B cell (primary cell): ENCODE measurements at places on chromosomes 3 and 15.

DNA sequence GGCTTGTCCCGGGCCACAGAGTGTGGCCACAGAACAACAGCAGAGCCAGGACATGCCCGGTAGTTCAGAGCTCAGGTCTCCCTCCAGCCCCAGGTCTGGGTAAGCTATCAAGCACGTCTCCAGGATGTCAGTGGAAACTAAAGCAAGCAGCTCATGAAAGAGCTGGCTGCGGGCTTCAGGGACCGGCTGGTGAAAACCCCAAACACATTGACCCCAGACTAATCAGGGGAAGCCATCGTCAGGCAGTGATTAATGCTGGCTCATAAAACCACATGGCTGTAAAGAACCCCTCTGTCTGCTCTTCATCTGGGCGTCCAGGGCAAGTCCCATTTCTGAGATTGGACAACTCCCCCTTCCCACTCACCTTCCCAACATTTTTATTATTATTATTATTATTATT is 37.8 kb downstream of the LMCD1 start:
- DNase-seq: no peak

- no peak for DNase-seq
These were observed 150.5 kb downstream of the WDR76 start for GRCh38 chr15:43977072-43977884.

DNA sequence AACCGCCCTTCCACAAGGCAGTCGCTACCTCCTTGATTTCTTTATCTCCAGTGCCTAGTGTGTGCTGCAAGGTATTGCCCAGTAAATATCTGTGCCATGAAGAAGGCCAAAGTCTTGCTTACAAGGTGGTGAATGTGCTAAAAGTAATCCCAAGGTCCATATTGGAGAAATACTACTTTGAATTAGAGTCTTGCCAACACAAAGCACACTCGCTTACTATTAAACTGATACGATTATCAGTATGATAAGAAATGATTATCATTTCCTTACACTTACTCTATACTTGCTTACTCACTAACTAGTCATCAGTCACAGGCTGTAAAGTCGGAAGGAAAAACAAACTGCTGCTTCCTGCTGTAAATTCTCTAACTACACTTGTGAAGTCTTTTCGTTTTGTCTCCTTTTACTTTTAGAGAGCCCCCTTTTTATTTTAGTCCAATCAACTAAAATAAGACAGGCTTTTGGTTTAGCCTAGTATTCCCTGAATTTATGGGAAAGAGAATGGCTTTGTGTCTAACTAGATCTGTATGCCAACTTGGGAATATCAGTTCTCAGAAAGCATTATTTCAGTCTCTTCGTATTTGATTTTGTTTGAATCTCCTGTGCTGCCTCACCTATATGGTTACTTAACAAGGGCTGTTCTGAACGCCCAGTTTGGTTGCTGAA is 107.1 kb upstream of the TSC22D2 start:
- no peak for DNase-seq

- peak; percentile 89 for DNase-seq
These were observed 20.6 kb downstream of the SAMD7 start for GRCh38 chr3:169931747-169932520.

DNA sequence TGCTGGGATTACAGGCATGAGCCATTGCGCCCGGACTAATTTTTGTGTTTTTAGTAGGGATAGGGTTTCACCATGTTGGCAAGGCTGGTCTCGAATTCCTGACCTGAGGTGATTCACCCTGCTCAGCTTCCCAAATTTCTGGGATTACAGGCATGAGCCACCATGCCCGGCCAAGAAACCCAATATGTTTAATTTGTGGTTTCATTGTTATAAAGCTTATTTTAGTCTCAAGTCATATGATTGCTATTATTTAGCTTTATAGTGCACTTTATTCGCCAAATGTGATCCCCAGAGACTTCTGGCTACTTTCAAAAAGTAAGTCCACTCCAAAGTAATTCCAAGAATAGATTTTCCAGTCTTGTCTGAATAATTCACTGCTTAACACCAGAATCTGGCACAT is 19.3 kb upstream of the SLC4A7 start:
- no peak for DNase-seq

DNA sequence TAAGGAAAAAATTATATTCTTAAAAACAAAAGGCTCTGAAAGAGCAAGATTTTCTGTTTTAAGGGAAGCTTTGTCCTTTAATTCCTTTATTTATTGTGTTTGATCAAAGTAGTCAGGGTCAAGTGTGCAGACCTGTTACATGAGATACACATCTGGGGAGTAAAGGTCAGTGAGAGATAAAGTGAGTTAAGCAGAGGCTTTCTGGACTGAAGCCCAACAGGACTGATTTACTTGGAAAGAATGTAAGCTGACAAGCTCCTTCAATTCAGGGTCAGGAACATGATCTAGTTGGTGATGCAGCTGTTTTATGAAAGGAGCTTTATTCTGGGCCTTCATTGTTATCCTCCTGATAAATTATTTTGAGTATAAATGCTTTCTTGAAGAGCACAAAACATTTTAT is 20.7 kb upstream of the OTOL1 start:
- no peak for DNase-seq

DNA sequence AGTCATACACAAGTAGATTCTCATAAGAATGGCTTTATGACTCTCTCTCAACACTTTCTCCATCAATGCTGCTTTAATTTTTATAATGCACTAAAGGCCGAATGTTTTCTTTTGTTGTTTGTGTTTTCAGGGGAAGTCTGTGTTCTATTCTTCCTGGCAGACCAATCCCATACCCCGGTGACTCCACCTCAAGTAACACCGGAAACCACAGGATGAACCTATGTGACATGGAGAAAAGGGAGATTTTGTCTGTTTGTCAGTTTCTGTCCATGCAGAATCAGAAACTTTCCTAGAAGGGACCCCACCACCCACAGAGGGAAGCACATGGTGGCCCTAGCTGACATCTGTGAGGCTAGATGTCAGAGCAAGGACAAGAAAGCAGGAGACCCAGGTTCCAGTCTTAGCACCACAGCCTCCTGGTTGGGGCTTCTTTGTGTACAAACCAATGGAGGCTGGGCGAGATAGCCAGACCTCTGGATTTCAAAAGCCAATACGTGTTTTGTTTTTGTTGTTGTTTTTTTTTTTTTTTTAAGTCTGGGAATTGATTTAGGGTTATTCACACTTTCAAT is 109.0 kb downstream of the OSBPL10 start:
- no peak for DNase-seq

GRCh38 chr3:147589016-147589415 is 179.9 kb downstream of the ZIC1 start:
- no peak for DNase-seq

DNA sequence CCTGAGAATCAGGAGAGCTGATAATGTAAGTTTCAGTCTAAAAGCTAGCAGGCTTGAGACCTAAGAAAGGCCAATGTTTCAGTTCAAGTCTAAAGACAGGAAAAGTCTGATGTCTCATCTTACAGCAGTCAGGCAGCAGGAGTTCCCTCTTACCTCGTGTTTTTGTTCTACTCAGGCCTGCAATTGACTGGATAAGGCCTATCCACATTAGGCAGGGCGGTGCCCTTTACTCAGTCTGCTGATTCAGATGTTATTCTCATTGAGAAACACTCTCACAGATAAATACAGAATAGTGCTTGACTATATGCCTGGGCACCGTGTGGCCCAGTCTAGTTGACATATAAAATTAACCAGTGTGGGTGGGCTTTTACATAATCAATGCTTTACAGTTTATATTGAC is 122.4 kb downstream of the NR1D2 start:
- DNase-seq: no peak

DNA sequence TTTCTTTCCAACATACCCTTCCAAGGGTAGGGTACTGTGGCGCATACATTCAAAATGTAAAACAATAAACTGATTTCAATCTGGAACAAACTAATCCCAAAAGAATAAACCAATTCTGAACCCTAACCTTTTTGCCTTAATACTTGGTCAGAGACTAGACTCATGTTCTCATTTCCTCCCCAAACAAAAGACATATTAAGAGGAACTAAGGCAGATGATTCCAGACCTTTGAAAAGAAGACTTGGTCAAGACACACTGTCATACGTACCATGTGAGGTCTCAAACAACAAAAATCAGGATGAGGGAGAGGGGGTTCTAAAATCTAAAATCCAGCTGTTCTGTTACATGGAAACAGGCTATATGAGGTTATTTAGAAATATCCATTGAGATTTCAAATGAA is 102.1 kb downstream of the RFTN1 start:
- DNase-seq: no peak

DNA sequence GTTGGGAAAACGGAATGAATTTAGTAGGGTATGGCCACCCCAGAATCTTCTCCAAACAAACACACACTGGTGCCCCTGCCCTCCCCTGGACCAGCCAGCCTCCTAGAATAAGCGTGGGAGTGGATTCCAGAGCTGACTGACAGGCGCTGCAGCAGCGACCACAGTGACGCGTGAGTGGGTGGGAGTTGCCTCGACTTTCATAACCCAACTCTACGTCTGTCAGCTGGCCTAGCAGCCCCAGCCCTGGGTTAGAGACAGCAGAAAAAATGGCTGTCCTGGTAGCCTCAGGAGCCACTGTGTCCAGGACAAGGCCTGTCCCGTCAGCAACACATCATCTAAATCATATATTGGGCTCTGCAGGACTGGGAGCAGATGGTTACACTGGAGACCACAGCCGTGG is 10.0 kb downstream of the PLA2G4B start:
- no peak for DNase-seq

DNA sequence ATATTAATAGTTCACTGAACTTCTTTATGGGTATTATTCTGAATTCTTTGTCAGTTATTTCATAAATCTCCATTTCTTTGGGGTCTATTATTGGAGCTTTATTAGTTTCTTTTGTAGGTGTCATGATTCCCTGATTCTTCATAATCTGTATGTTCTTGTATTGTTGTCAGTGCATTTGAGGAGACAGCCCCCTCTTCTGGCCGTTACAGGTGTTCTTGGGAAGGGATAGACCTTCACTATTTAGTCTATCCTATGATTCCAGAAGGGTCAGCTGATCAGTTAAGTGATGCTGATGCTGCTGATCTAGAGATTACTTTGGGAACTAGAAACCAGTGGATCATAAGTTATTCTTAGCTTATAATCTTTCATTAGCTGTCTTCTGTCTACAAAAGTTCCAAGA is 34.9 kb downstream of the TMEM39A start:
- no peak for DNase-seq

DNA sequence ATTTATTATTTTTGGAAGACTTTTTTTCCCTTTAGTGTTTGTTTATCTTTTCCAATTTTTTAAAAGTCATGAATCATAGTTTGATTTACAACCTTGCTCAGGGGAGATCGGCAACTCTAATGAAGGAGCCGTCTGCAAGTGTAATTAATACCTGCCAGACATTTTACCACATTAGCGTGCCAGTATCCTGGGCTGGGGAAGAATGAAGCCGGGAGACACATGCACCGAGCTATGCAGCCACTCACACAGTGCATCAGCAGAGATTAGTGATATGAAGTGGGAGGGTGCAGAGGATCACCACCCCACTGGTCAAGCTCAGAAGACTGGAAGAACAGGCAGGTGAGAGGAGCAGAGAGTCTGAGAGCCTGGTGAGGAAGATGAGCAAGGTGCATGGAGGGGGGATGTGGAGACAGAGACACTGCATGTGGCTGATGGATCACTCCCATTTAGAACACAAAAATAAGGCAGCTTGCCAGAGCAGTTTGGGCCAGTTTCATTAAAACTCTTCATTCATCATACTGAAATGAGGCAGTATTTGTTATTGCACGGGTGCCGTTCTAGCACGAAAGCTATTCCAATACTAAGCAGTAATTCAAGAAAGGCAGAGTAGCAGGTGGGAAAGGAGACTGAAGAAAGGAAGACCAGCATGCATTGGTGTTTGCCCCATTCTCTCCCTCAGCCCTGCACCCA is 821.6 kb downstream of the TUSC7 start:
- DNase-seq: no peak

DNA sequence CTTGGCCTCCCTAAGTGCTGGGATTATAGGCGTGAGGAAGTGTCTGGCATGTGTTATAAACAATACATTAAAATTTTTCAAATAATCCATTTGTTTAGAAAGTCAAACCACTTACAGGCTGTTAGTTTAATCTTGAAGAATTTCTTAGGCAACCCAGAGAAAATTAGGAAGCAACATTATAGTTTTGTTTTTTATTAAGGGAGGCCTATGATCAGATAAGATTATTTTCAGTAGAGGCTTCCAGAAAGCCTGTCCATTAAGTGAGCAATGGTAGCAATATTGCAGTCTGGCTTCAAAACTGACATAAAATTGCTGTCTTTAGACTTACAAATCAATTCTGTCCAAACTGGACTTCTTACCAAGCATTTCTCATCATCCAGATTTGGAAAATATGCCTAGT is 49.6 kb downstream of the CD47 start:
- no peak for DNase-seq

- DNase-seq: no peak
These were observed 1.5 kb upstream of the FBXL22 start for GRCh38 chr15:63595688-63596087.

- DNase-seq: no peak
These were observed 134.8 kb downstream of the NSMCE3 start for GRCh38 chr15:29134641-29135308.

DNA sequence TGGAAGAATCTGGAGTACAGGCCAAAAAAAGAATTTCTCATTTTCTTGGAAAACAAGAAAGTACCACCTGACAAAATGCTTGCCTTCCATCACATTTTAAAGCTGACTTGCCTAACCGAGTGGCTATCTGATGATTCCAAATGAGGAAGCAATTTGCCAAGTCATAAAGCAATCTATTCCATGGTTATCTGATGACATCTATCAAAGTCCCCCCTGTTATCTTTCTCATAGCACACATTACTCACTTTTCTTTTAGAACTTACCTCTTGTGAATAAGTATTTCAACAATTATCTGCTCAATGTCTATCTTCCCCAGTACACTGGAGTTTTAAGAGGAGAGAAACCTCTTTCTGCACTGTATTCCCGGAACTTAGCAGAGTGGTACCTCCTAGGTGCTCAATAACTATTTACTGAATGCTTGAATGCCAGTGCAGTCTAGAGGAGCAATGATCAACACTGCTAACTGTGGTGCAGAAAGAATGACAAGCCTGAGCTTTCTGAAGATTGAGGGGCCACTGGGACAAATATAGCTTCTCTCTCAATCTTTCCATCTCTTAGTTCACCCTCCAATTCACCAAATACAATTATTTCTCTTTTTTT is 186.3 kb upstream of the ATP11B start:
- DNase-seq: no peak

DNA sequence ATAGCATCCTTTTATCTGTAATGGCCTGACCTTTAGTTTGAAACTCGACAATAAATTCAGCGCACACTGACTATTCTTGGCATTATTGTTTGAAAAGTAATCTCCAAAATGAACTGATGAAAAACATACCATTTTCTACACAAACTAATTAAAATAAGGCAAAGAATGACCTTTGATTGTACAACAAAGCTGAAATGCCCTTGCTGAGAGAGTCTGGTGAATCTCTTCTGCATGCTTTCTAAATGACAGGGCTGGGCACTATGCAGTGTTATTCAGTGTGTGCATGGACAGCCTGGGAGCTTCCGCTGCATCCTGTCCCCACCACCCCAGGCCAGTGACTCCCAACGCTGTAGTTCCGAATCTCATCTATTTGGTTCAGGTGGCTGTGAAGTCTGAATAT is 530.8 kb downstream of the FOXP1 start:
- DNase-seq: no peak

GRCh38 chr15:33358306-33358705 is 47.5 kb downstream of the RYR3 start:
- no peak for DNase-seq

GRCh38 chr15:101318839-101319238 is 23.8 kb upstream of the SNRPA1 start:
- no peak for DNase-seq

GRCh38 chr3:54123776-54124196 is 1.4 kb downstream of the CACNA2D3 start:
- DNase-seq: no peak
